Cardiac muscle cell (in vitro differentiated cells and primary cell): ENCODE measurements at places on chromosomes 5 and 9.

GRCh38 chr5:131550606-131551005, 84.4 kb downstream of the RAPGEF6 start:
- H3K36me3 ChIP-seq: peaks cover 7% of the 10 kb centered on the region
- no peak for DNase-seq
- H3K27ac ChIP-seq: no peak overlapping the region
- no peak overlapping the region for H3K4me3 ChIP-seq

DNA sequence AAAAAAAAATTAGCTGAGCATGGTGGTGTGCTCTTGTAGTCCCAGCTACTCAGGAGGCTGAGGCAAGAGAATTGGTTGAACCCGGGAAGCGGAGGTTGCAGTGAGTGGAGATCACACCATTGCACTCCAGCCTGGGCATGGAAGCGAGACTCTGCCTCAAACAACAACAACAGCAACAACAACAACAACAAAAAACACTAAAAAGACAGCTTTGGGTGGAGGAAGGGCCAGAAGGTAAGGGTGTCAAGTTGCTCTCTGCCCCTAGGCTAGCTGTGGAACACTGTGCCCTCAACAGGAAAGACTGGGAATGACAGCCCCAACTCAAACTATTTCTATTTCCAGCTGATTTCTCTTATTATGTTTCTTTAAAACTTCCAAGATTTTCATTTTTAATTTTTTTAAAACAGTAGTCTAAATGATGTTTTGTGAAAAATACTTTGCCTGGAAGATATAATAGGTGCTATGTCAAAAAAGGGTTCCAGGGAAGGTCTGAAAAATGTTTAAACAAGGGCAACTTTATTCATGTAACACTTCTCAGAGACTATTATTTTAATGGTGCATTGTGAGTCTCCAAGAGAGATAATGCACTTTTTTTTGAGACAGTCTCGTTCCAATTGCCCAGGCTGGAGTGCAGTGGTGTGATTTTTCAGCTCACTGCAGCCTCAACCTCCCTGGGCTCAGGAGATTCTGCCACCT, 29.9 kb downstream of the CLINT1 start:
- H3K36me3 ChIP-seq: no peaks in the 10 kb centered on the region
- H3K27ac ChIP-seq: no peak overlapping the region
- peaks cover 4% of the 10 kb centered on the region for H3K4me1 ChIP-seq
- no peak for DNase-seq
- H3K27me3 ChIP-seq: no peaks in the 10 kb centered on the region

DNA sequence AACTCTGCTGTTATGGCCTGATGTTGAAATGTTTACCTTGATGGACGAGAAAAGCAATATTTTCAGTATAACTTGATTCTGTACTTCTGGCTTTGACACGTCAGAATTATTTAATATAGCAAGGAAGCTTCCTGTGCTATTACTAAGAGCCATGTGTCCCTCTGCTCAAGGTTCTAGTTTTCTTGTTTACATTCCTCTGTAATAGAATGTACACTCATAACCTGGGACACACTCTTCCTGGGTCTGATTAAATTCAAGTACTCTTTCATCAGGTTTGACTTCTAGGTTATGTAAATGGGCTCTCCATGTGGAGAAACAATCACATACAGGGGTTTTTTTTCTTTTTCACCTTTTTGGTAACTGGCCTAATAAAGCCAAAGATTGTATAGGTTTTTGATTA, 33.1 kb downstream of the GTF3C4 start:
- no peaks in the 10 kb centered on the region for H3K36me3 ChIP-seq
- H3K27ac ChIP-seq: no peak overlapping the region
- no peaks in the 10 kb centered on the region for H3K27me3 ChIP-seq
- DNase-seq: no peak
- no peaks in the 10 kb centered on the region for H3K4me1 ChIP-seq
- H3K4me3 ChIP-seq: no peak overlapping the region

- no peak overlapping the region for H3K27ac ChIP-seq
- H3K4me3 ChIP-seq: no peak overlapping the region
- no peaks in the 10 kb centered on the region for H3K4me1 ChIP-seq
- H3K27me3 ChIP-seq: no peaks in the 10 kb centered on the region
These were observed 28.0 kb downstream of the ACO1 start for GRCh38 chr9:32412440-32412839.

- no peak overlapping the region for H3K4me3 ChIP-seq
- H3K27me3 ChIP-seq: no peaks in the 10 kb centered on the region
- DNase-seq: no peak
- no peaks in the 10 kb centered on the region for H3K36me3 ChIP-seq
- H3K4me1 ChIP-seq: peaks cover 9% of the 10 kb centered on the region
- H3K27ac ChIP-seq: no peak overlapping the region
These were observed 37.3 kb upstream of the ZNF622 start for GRCh38 chr5:16502866-16503265.

DNA sequence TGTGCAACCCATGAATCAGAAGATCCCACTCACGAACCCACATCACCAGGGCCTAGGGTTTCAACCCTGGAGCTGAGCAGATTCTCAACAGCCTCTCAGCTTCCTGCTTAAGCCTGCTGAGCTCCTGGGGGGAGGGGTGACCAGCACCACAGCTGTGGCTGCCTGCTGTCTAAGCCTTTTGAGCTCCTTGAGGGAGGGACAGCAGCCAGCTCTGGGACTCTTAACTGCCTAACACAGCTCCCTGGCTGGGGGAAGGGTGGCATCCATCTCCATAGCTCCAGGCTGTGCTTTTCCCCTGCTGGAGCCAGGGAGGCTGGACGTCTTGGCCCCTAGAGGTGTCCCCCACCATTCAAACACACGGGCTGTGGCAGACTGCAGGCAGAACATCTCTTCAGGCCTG, 250.3 kb downstream of the DMAC1 start:
- no peaks in the 10 kb centered on the region for H3K36me3 ChIP-seq
- no peaks in the 10 kb centered on the region for H3K4me1 ChIP-seq
- no peak for DNase-seq
- H3K27me3 ChIP-seq: no peaks in the 10 kb centered on the region
- no peak overlapping the region for H3K4me3 ChIP-seq

- H3K4me3 ChIP-seq: no peak overlapping the region
- H3K4me1 ChIP-seq: peaks cover 24% of the 10 kb centered on the region
- H3K36me3 ChIP-seq: no peaks in the 10 kb centered on the region
- DNase-seq: peak; percentile 83
These were observed 243.6 kb downstream of the AUH start for GRCh38 chr9:91117959-91118703.

- H3K4me1 ChIP-seq: no peaks in the 10 kb centered on the region
- H3K4me3 ChIP-seq: no peak overlapping the region
- no peaks in the 10 kb centered on the region for H3K27me3 ChIP-seq
- H3K36me3 ChIP-seq: no peaks in the 10 kb centered on the region
- no peak overlapping the region for H3K27ac ChIP-seq
These were observed 871.4 kb upstream of the CDH10 start for GRCh38 chr5:25516141-25516540.

- H3K27ac ChIP-seq: no peak overlapping the region
- no peaks in the 10 kb centered on the region for H3K4me1 ChIP-seq
- H3K4me3 ChIP-seq: no peak overlapping the region
- H3K36me3 ChIP-seq: no peaks in the 10 kb centered on the region
- DNase-seq: no peak
- no peaks in the 10 kb centered on the region for H3K27me3 ChIP-seq
These were observed 372.6 kb upstream of the MPDZ start for GRCh38 chr9:13651969-13652663.

GRCh38 chr5:16144416-16144815, 35.2 kb downstream of the MARCHF11 start:
- H3K27me3 ChIP-seq: no peaks in the 10 kb centered on the region
- DNase-seq: no peak
- no peaks in the 10 kb centered on the region for H3K36me3 ChIP-seq
- H3K27ac ChIP-seq: no peak overlapping the region
- no peak overlapping the region for H3K4me3 ChIP-seq

DNA sequence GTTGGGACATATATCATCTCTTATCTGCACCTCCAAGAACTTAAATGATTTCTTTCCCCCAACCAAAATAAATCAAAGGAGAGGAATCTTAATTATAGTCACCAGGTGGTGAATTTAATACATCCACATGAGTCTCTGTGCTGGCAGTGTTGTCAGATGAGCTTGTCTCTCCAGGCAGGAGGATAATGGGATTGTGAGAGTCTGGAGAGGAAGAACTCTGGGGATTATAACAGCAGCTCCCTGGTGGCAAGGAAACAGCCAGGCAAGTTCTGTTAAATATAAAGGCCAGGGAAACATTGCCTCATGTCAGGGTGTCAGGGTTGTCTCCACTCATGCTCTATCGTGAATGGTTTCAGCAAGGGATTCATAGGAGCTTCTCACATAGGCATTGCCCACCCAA, 80.8 kb downstream of the TLR4 start:
- H3K4me1 ChIP-seq: no peaks in the 10 kb centered on the region
- DNase-seq: no peak
- no peaks in the 10 kb centered on the region for H3K36me3 ChIP-seq
- H3K4me3 ChIP-seq: no peak overlapping the region

GRCh38 chr5:181265092-181265671, 4.2 kb upstream of the TRIM52 start:
- peaks cover 4% of the 10 kb centered on the region for H3K36me3 ChIP-seq
- no peaks in the 10 kb centered on the region for H3K27me3 ChIP-seq
- H3K4me1 ChIP-seq: no peaks in the 10 kb centered on the region
- H3K4me3 ChIP-seq: no peak overlapping the region

DNA sequence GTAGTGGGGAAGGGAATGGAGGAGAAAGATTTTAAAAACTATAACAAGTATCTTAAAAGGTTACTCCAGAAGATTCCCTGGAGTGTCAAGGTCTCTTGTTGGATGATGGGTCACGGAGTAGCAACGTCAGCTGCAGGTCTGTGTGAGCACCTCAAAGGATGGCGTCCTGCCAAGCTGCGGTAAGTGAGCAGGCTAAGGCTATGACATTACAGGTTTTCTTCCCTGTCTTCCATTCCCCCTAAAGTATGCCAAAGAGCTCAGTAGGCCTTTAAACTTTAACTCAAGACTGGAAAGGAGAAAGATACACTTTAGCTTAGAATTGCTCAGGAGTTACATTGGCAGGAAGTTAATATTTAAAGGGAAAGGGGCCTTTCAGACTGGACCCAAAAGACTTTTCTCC, 17.5 kb downstream of the SPOCK1 start:
- H3K4me1 ChIP-seq: peaks cover 14% of the 10 kb centered on the region
- no peak overlapping the region for H3K27ac ChIP-seq
- H3K36me3 ChIP-seq: no peaks in the 10 kb centered on the region
- no peaks in the 10 kb centered on the region for H3K27me3 ChIP-seq

DNA sequence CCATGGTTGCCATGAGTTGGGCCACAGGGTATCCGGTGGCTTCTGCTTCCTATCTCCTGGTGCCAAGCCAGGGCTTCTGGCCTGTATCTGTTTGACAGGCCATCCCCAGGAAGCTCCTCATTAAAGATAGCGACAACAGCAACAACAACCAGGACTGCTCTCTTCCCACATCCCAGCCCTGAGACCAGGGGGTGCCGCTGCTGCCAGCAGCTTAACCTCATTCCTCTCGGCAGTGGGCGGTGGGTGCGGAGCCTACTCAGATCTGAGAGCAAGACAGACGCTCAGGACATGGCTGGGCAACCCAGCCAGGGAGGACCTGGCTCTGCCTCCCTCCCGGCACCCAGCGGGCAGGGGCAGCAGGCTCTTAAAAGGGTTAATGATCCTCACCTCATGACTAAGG, 98.3 kb downstream of the PSD2 start:
- no peaks in the 10 kb centered on the region for H3K27me3 ChIP-seq
- peaks cover 5% of the 10 kb centered on the region for H3K4me1 ChIP-seq
- H3K36me3 ChIP-seq: no peaks in the 10 kb centered on the region

- peaks cover 15% of the 10 kb centered on the region for H3K4me1 ChIP-seq
- H3K27ac ChIP-seq: no peak overlapping the region
- DNase-seq: no peak
These were observed 24.2 kb downstream of the LRRTM2 start for GRCh38 chr5:138850865-138851435.
